ENCODE measurements at places on chromosomes 13 and 19.

- DNase-seq = peak; percentile 60
These were observed 33.2 kb downstream of the KCTD12 start for GRCh38 chr13:76852986-76853385.

GRCh38 chr13:41203810-41204209 is 9.4 kb upstream of the KBTBD7 start:
- no peak for DNase-seq

GRCh38 chr13:38430796-38431195 is 81.1 kb downstream of the UFM1 start:
- DNase-seq = peak; percentile 70

GRCh38 chr19:1754636-1755466 is 1.5 kb downstream of the ONECUT3 start:
- DNase-seq = no peak

DNA sequence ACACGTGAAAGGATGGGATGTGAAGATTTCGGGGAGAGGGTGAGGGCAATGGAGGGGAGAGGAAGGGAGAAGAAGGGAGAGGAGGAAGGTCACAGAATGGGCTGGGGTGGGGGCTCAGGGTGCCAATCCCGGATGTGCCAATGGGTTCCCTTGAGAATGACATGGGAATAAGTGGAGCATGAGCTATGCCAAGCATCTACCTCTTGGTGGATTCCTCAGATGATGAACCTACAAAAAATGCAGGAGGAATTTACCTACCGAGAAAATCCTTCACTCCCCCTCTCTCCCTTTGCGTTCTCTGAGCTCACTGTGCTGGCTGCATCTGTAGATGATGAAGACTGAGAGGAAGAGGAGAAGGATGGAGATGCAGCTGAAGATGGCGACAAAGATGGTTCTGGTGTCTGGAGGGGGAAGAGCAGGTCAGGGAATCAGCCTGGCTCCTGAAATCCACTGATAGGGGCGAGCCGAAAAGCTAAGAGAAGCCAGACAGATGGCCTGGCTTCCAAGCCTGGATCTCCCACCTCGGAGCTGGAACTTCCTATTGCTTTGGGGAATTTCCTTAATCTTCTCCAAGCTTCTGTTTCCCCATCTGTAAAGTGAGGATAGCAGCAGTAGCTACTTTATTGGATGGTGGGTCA is 21.6 kb downstream of the VSTM1 start:
- no peak for DNase-seq

- peak; percentile 42 for DNase-seq
These were observed 682 bp upstream of the TEAD2 start for GRCh38 chr19:49362929-49363267.

- DNase-seq = no peak
These were observed 6.7 kb downstream of the VAV1 start for GRCh38 chr19:6779206-6779605.

- DNase-seq = no peak
These were observed 26.8 kb downstream of the CERS1 start for GRCh38 chr19:18869023-18869618.

GRCh38 chr13:51820016-51820597 is 16.1 kb upstream of the DHRS12 start:
- DNase-seq = no peak

DNA sequence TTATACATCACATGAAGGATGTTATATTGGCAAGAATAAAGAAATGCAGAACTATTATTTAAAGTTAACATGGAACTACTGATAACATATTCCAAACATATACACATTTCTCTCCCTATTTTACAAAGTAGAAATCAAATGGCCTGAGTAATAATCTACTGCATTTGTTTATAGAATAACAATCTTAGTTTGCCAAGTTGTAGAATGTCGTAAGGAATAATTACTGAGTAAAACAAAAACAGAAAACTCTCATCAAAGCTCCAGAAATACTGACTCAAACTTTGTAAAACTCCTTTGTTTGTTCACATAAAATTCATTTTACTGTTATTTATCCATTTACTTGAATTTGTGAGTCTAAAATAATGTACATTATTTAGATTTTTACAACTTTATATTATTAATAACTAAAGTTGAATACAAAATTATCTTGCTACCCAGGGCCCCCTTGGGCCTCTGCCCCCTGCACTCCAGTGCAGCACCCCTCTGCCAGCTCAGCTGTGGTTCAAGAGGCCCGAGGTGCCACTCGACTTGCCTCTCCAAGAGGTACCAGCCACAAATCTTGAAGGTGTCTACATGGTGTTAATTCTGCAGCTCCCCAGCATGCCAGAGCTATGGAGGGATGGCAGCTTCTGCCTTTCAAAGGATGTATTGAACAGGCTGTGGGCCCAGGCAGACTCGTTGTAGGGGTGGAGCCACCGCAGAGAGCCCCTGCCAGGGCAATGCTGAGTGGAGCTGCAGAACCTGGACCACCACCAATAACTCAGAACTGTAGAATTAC is 2819.7 kb downstream of the PCDH9 start:
- no peak for DNase-seq

DNA sequence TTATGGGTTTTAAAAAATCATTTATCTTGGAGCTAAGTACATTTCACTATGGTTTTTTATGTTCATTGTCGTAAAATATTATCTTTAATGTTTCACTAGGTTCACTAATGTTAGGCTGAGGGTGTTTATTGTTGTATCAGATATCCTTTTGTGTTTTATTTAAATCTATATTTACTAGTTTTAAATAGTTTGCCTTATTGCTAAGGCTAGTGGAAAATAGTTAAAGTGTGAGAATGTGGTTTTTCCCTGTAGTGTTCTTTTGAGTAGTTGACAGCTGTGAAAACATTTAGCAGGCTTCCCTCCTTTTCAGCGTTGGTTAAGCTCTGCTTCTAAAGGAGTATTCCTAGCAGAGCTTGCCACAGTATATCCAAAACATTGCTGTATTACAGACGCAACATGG is 139.0 kb downstream of the TM9SF2 start:
- no peak for DNase-seq

DNA sequence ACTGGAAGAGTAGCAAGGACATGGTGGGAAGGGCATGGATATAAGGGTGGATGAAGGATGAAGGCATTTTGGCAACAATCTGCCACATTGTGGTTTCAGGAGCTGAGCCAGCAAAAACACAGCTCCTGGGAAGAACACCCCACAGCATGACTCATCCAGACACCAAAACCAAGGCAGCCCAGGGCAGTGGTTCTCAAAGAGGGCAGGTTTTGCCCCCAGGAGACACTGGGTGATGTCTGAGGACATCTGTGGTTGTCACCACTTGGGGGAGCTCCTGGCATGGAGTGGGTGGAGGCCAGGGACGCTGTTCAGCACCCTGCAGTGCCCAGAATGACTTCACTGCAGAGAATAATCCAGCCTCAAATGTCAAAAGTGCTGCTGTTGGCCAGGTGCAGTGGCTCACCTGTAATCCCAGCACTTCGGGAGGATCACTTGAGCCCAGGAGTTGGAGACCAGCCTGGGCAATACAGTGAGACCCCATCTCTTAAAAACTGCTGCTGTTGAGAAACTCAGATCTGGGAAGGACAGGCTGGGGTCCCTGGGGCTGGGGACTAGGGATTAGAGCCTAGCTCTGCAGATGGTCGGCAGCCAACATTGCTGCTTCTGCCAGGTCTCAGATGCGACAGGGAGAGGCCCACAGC is 16.1 kb downstream of the ZFR2 start:
- peak; percentile 56 for DNase-seq

- no peak for DNase-seq
These were observed 70.5 kb downstream of the GJA3 start for GRCh38 chr13:20090349-20090748.

DNA sequence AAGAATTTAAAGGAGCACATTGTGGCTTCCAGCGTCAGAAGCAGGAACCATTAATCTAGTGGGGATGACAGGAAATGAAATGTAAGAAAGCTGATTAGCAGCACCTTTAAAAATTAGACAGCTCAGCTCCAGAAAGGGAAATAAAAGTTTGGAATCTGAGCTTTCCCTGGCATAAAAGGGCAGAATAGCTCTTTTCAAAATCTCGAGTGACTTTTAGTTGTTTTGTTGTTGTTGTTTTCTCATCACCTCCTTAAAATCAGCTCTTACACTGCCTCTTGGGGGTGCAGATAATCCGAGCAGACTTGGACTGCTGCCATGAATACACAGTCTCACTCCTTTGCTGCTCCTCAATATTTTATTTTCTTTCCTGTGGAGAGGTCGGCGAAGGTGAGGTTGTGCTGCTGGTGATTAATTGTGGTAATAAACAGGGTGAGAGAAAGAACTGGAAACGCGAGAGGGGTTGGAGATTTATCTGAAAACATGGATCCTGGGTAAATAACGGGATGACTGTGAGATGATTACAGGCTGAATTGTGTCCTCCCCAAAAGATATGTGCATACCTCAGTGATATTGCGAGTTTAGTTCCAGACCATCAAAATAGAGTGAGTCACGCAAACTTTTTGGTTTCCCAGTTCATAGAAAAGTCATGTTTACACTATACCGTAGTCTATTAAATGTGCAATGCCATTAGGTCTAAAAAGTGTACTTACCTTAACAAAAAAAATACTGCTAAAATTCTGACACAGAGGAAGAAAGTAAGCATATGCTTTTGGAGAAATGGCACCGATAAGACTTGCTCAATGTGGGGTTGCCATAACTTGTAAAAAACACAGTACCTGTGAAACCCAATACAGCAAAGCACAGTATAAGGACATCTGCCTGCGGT is 787.7 kb downstream of the UQCRFS1 start:
- peak; percentile 30 for DNase-seq

GRCh38 chr13:104832231-104832630 is 1703.2 kb downstream of the EFNB2 start:
- no peak for DNase-seq

DNA sequence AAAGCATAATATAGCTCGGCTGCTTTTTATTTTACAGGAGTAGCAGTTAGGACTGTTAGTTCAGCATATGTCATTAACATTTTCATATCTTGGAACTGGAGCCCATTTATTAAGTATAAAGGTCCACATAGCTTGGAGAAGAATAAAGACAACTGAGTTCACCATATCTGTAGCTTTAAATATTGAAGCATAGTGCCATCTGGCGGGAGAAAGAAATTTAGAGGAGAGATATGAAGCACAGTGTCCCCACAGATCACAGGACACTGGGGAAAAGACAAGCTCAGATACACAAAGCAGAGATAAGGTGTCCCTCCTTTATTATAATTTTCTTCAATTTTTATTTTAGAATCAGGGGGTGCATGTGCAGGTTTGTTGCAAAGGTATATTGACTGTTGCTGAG is 104.7 kb upstream of the FREM2 start:
- peak; percentile 45 for DNase-seq

DNA sequence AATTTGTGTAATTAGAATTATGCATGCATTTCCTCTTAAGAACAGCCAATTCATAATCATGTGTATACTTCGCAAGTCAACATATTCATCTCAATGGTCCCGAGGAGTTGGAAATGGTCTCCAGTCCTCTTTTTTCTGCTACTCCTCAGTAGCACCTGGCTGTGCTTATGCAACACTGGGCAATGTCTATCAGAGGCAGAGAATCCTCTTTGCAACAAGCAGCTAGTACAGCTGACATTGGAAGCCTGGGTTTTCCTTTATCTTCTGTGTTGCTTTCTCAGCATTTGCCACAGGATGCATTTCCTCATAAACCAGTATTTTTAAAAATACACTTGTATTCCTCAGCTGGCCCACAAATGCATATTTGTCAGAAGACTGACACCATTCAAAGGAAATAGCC is 405.3 kb upstream of the GPC6 start:
- no peak for DNase-seq

DNA sequence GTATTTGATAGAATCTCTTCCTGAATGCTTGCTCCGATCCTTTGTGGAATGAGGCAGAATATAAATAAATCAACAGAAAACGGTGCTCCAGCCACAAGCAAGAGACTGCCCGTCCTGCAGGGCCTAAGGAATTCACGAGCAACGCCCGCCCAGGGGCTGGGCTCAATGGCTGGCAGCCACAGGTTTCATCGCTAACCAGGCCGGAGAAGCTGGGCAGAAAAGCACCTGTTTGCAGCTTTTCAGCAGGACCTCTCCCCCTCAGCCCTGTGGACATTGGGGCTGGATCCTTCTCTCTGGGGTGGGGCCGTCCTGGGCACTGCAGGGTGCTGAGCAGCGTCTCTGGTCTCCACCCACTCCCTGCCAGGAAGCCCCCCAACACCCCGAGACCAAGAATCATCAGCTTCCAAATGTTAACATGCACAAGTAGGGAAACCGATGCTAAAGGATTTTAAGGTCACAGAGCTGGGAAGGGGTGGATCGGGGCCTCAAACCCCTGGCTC is 102.5 kb downstream of the GADD45B start:
- peak; percentile 85 for DNase-seq

DNA sequence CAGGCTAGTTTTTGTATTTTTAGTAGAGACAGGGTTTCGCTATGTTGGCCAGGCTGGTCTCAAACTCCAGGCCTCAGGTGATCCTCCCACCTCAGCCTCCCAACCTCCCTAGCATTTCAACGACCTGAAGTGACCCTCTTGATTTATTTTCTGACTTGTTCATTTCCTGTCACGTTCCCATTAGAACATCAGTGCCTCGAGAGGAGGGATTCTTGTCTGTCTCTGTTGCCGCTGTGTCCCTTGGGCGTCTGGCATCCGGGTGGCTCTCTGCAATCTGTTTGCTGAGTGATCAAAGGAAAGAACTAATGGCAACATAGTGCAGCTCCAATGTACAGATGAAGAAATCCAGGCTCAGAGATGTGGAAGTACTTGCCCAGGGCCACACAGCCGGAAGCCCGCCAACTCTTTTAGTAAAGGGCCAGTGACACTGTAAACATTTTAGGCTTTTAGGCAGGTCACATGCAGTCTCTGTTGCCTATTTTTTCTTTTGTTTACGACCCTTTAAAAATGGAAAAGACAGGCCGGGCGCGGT is 47.5 kb downstream of the NFIC start:
- DNase-seq = no peak

- no peak for DNase-seq
These were observed 8.7 kb downstream of the RPL36 start for GRCh38 chr19:5698635-5699422.

GRCh38 chr13:47628666-47629065 is 372.4 kb downstream of the SUCLA2 start:
- peak; percentile 79 for DNase-seq

- DNase-seq = no peak
These were observed 159.5 kb downstream of the RBM26 start for GRCh38 chr13:79246578-79246949.

GRCh38 chr13:97339019-97339987 is 94.7 kb upstream of the RAP2A start:
- peak; percentile 93 for DNase-seq

GRCh38 chr13:96751089-96751488 is 243.2 kb downstream of the OXGR1 start:
- no peak for DNase-seq

- DNase-seq = peak; percentile 83
These were observed 40.5 kb downstream of the MAU2 start for GRCh38 chr19:19361075-19361594.

GRCh38 chr19:49971991-49972411 is 11.0 kb upstream of the SIGLEC11 start:
- DNase-seq = no peak

- no peak for DNase-seq
These were observed 31.4 kb upstream of the ZNF83 start for GRCh38 chr19:52669586-52669985.

GRCh38 chr19:28394725-28395124 is 818.2 kb downstream of the UQCRFS1 start:
- DNase-seq = no peak

GRCh38 chr13:23744315-23744714 is 144.9 kb downstream of the MIPEP start:
- no peak for DNase-seq

All from fibroblast of skin of abdomen (primary cell).